Left colon (tissue), 2 donors: ENCODE measurements at places on chromosomes 12 and 14. TPM values are rescaled to one million over a fixed set of nuclear protein-coding genes. Genes with fewer than 3 reads are reported as not detected.

Gene PDZRN4
- total RNA-seq: 3.5 TPM

Gene OR4E2
- total RNA-seq: not detected

Gene FAM90A1
- 0.49 TPM for total RNA-seq

Gene FLRT2
- total RNA-seq: 7.5 TPM

DNA sequence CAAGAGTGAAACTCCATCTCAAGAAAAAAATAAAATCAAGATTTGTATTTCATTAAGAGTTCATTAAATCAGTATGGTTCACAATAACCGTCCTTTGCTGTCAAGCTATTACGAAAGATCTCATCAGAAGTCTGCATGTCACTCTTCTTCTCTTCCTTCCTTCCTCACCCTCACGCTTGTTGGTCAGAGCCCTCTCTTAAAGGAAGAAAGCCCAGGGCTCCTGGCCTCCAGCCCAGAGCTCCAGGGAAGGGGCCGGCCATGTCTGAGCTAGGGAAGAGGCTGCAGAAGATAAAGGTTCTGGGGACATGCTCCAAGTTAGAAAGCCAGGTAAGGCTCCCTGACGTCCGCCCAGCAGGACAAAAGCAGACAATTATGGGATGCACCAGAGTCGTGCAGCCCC is 43.1 kb upstream of the DLK1 start:
- DNase-seq: no peak

DNA sequence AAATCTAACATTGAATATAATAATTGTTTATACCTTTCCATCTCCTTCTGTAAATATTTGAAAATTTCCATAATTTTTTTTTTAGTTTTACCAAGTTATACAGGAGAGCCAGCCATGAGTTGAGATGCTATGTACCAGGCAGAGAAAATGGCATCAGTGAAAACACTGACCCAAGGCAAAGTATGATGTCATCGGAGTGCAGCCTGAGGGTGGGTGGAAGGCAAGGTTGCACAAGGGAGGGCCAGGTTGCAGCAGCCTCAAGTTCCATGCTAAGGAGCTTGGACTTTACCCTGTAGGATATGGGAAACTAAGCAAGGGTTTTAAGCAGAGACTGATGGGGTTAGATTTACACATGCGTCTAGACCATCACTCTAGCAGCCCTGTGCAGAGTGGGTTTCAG is 441.1 kb downstream of the BCAT1 start:
- no peak for DNase-seq

- DNase-seq: no peak
Measured at GRCh38 chr12:42639556-42639955, 50.0 kb upstream of the PRICKLE1 start.

- no peak for DNase-seq
Measured at GRCh38 chr14:32633224-32633859, 304.2 kb downstream of the AKAP6 start.
